ENCODE measurements at places on chromosomes 7 and 10.

DNA sequence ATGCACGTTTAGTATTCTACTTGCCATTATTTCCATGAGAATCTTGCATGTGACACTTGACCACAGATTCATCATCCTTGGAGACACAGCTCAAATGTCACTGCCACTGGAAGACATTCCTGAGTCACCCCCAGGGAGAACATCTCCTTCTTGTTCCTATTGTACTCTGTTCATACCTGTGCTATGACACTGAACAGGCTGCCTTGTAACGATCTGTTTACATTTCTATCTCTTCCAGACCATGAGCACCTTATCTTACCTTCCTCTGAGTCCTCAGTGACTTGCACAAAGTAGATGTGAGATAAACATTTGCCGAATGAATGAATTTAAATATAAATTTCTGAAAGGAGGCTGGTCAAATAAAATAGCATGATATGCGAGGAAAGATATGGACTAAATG is 331.9 kb upstream of the LRRN3 start:
- no peak for DNase-seq

- no peak for DNase-seq
Measured at GRCh38 chr10:17479015-17479615, 24.7 kb upstream of the ST8SIA6 start.

GRCh38 chr10:53477313-53477675 is 704.7 kb upstream of the MBL2 start:
- DNase-seq: no peak

GRCh38 chr7:67743501-67743900 is 746.9 kb downstream of the TYW1 start:
- no peak for DNase-seq

DNA sequence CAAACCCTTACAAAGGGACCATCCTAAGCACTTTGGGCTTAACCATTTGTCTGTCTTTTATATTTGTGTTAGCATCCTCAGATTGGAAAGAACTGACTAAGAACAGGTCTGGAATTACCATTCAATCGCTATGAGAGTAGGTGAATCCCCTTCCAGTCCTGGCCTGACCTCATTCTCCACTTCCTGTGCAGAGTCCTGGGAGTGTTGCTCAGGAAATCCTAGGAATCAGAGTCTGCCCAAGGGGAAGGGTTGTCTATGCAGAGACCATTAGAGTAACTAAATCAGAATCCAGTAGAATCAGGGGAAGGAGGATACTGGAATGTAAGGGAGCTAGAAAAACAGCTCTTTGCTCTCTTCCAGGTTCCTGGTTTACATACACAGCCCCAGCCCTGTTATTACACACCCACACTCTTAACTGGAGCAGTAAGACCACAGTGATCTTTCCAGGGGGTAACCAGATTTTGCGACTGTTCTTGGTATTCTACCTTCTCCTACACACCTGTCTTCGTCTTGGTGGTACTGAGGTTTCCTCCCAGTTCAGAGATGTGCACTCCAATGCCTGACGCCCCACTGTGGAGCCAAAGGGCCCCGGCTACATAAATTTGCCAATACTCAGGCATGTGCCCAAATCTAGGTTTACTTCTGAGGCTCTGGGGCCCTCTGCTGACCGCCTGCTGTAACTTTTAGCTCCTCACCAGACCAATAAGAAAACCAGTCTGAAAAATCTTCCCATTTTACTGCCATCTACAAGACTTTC is 103.7 kb downstream of the RNF216 start:
- DNase-seq: peak; percentile 65

GRCh38 chr10:3766046-3766756 is 18.8 kb downstream of the KLF6 start:
- DNase-seq: no peak

DNA sequence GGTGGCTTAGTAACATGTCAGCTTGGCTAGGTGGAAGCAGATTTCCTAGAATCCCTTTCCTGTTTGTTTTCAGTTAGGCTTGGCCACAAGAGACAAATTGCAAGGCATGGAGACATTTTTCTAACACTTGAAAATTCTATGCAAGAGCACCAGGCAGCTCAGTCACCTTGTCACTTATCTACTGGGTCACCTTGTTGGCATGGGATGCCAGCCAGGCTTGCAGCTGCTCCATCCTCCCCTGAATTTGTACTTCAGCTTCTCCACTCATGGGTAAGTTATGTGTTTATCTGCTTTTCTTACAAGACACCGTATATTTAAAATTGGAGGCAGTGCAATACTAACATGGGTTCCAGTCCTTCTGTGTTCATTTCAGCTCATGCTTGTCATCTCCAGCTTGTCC is 40.2 kb upstream of the CCSER2 start:
- DNase-seq: peak; percentile 73
